Inflammatory macrophage treated with lipopolysaccharide for 4 hours (primary cell): ENCODE measurements at places on chromosomes 6 and 20.
A peak's percentile ranks its signal among the peaks of the same experiment; 100 is the strongest.

DNA sequence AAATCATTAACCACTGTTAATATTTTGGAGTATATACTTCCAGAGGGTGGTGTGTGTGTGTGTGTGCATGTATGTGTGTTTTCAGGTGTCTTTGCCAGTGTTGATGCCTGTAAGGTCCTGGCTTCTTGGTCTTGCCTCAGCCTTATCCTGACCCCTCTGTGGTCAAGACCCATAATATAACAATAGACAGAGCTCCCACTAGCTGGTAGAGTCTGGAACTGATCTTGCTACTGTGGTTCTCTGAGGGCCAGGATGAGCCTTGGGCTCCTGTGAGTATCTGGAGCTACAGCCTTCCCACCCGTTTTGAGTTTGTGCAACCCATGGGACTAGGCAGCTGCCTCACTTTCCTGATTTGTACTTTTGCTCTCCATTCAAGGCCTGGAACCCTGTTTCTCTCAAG, 191.0 kb downstream of the IBTK start:
- no peak for DNase-seq

DNA sequence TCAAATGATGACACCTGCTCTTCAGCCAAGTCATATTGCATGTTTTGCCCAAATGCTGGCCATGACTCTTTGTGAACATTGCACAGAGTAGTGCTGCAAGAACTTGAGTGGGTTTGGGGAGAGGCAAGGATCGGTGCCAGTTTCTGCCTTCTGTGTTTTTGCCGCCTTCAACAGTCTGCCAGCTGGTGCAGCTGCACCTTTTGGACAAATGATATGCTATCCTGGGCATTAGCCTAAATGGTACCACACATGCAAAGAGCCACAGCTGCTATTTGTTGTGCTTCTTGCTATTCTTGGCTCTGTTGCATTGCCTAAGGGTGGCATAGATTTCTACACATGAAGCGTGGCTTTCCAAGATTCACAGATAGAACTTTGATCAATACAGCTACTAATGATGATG, 189.0 kb upstream of the CCN2 start:
- no peak for DNase-seq

GRCh38 chr20:23492292-23492691, 1.4 kb downstream of the CST8 start:
- no peak for DNase-seq

DNA sequence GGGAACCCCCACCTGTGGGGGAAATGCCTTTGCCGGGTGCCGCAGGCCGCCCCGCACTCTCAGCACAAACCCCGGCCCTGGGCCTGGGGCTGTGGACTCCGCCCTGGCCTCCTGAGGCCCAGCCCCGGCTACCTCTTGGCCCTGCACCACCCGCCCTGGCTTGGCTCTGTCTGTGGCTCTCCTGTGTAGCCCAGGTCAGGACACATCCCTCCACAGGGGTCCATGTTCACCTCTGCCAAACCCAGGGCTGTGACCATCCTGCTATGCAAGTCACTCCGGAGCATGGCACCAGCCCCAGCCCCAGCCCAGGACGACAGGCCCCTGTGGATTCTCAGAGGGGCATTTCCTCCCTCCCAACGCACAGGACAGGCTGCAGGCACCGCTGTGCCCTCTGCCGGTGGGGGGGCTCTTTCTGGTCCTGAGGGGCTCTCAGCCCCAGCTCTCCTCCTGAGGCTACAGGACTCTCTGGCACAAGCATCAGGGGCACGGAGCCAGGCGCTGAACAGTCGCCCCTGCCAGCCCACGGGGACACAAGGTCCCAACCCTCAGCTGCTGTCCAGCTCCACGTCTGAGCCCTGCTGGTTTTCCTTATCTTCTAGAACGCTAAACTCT, 45.7 kb downstream of the TAF4 start:
- DNase-seq = no peak

GRCh38 chr6:153872946-153873345, 166.1 kb upstream of the OPRM1 start:
- DNase-seq = no peak

GRCh38 chr6:98380589-98380988, 453.8 kb upstream of the POU3F2 start:
- DNase-seq = no peak

DNA sequence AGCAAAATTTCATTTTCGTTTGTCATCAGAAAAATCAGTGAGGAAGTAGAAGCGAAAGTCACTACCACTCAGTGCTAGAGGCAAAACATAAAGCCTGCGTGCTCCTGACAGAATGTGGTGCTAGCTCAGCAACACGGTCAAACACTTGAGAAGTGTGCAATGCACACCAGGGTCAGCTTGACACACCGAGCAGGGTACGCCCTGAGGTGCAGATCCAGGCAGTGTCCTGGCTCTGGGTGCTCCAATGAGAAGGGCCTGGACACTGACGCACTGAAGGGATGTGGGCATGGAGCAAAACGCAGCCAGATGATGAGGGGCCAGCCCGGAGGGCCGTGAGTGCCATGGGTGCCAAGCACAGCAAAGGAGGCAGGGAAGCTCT, 5.9 kb downstream of the RNASET2 start:
- peak; percentile 81 for DNase-seq

GRCh38 chr6:127484212-127484863, 25.1 kb upstream of the KIAA0408 start:
- peak; percentile 86 for DNase-seq

DNA sequence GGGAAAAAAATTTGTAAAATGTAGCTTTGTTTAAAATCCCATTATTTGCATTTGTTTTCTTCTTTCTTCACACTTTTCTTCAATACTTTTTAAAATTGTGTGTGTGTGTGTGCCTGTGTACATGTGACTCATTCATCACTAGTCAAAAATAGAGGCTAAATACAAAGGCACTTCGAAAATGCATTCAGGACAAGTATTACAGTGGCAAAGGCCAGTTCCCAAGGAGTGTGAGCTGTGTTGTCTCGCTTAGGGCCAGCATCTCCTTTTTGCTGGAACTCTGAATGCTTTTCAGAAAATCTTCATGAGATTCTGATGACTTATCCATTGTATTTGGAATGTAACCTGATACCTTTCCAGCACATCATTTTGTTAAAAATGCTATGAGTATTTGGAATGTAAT, 288.5 kb upstream of the CNR1 start:
- no peak for DNase-seq

- DNase-seq = no peak
These were observed 82.1 kb upstream of the FABP7 start for GRCh38 chr6:122697458-122697857.

DNA sequence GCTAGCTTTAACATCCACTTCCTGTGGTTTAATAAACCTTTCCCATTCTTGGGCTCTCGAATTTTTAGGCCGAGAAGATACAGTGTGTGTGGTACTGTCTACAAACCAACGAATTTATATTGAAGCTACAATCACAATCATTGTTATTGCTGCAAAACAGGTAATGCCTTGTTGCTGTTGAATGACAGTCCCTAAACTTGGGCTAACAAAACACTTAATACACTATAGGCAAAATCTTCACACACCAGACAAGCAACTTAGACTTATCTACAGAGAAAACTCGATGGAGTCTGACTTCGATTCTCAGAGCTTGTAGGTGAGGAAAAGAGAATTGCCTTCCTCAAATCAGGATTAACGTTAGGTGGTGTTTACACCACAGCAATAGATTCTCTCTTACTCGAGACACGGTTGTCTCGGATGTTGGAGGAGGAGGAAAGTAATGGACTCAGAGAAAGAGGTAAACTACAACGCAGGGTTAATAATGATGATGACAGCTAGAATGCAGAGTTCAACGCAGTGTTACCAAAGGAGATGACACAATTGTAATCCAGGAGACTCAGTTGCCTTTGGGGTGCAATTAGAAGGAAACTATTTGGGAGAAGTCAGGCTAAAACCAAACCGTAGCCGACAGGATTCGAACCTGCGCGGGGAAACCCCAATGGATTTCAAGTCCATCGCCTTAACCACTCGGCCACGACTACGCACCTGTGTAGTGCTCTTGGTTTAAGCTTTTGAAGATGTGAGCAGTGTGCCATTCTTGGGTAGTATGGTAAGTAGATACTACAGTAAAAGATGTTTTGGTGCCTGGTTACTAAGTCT, 32.5 kb upstream of the ZNF184 start:
- DNase-seq = no peak

GRCh38 chr20:48779435-48779834, 48.4 kb downstream of the PREX1 start:
- DNase-seq = no peak

- peak; percentile 71 for DNase-seq
These were observed 693 bp downstream of the HLA-F start for GRCh38 chr6:29723666-29724588.

DNA sequence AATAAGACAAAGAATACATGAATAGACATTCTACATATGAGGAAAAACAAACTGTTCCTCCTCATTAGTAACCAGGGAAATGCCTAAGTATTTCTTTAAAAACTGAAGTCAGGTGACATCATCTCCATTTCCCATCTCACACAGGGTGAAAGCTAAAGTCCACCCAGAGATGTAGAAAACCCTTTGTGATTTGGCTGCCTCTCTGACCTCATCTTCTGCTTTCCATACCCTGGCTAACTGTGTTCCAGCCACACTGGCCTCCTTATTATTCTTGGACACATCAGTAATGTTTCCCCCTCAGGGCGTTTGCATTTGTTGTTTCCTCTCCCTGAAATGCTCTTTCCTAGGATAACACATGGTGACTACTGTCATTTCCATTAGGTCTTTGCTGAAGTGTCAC, 40.4 kb downstream of the ESF1 start:
- DNase-seq = peak; percentile 13

DNA sequence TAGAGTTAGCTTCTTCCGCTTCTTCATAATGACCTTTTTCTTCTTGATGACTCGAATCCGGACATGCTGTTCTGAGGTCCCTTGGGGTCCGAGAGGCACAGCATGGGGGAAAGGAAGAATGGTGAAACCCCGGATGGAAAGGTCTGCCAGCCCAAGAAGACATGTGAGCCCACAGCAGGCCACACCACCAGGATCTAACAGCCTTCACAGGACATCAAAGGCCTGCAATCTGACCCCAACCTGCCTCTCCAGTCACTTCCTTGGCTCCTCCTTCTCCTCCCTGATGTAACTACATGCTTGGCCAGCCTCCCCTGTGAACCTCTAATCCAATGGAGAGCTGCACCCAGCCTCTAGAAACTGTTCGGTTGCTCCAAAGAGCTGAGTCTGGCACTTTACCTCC, 1.6 kb downstream of the CPXM1 start:
- DNase-seq = no peak

DNA sequence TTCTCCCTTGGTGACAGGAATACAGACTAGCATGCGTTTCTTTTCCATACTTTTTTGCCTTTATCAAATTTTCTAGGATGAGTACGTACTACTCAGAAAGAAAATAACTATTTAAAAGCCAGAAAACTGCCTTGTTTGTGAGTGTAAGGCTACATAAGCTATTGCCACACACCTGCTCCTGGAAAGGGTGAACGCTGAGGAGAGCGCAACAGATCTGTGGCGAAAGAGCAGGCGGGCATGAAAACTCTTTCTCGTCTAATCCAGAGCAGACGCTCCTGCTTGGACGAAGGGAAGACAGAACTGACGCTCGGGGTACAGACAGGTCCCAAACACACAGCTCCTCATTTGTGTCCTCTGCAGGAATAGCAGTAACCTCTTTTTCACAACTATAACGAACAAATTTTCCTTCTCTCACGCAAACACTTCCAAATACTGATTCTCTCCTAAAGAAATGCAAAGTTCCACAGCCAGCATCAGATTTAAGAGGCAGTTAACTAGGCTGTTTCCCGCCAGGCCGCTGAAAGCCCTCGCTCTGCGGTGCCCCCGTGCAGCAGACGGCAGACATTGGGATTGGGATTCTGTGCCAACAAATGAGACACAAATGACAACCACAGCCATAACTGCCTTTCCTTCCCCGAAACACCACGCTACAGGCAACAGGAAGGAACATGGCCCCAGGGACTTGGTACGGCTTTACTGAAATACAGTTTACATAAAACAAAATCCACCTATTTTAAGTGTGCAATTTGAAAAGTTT, 20.0 kb downstream of the TAF4 start:
- no peak for DNase-seq

GRCh38 chr6:101444717-101445116, 51.2 kb downstream of the GRIK2 start:
- DNase-seq = no peak

GRCh38 chr6:150156460-150156859, 13.6 kb downstream of the PPP1R14C start:
- DNase-seq = no peak

DNA sequence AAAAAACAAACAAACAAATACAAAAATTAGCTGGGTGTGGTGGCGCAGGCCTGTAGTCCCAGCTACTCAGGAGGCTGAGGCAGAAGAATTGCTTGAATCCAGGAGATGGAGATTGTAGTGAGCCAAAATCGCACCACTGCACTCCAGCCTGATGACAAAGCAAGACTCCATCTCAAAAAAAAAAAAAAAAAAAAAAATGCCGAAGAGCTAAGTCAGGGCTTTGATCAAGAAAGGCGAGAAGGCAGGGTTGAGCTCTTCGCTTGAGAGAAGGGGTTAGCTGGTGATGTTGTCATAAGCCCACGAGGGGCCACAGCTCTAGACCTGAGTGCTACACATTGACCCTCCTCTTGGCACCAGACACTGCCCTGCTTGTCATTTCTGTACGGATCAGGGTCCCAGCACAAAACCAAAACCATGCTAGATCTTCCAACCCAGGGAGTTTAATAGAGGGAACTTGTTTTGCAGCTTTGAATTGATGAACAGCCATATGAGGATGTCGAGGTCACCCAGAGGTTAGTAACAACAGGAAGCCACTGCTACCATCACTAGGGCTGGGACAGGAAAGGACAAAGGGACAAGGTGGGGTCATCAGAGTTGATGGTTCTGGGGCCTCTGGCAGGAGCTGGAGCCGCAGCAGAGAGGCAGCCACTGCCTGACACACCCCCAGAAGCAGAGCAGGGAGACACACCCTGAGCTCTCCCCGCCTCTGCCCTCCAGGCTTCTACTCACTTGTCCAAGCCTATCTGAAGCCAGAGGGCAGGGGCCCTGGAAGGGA, 122.7 kb downstream of the SNX5 start:
- no peak for DNase-seq

GRCh38 chr6:11918739-11919605, 93.1 kb upstream of the HIVEP1 start:
- no peak for DNase-seq

GRCh38 chr6:168865-169455, 123.3 kb upstream of the DUSP22 start:
- peak; percentile 31 for DNase-seq

GRCh38 chr6:28864326-28864923, 59.4 kb downstream of the TRIM27 start:
- no peak for DNase-seq

GRCh38 chr6:145829950-145830349, 15.4 kb upstream of the FBXO30 start:
- no peak for DNase-seq

DNA sequence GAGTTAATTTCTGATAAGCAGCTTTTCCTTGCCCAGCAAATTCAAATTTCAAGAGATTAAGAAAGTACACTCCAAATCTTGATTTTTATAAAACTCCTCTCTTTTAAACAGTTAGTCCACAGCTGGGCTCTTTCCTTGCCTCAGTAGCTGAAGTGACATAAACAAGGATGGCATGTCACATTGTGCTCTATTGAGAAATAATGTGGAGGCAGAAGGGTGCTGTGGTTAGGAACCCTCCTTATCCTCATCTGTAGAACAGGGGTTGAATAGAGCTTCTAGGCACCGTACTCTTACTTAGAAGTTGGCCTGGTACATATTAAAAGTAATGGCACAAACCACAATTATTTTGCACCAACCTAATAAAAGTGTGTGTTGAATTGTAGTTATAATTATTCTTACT, 70.3 kb downstream of the RSPO3 start:
- DNase-seq = peak; percentile 51
